ENCODE measurements at places on chromosomes 13 and 19.

DNA sequence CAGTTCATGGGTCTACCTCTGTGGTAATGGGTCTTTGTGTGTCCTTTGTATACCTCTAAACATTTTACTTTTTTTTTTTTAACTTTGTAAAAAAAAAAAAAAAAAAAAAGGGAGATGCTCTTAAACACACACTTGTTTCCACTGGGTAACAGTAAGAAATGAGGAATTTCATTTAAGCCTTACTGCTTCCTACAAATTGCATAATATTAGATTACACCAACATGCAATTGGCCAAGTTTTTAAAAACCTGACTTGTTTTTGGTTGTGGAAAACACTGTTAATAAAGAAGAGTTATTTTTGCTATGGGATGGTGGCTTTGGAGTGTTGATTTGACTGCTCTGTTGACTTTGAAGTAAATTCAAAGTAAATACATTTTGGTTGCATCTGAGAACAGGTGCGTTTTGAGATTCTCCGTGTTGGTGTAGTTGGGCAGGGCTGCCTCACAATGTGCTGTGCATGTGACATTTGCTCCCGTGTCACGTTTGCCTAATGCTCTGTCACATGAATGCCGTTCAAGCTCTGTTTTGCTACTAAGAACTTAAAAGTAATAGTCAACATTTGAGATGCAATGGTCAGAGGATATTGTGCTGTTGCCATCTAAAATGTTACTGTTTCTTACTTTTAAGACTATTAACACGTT, 202.4 kb downstream of the LMO7 start:
- H3K27ac ChIP-seq: no peak overlapping the region
- H3K36me3 ChIP-seq: peaks cover 56% of the 10 kb centered on the region
- no peaks in the 10 kb centered on the region for H3K4me1 ChIP-seq
- H3K27me3 ChIP-seq: no peaks in the 10 kb centered on the region

DNA sequence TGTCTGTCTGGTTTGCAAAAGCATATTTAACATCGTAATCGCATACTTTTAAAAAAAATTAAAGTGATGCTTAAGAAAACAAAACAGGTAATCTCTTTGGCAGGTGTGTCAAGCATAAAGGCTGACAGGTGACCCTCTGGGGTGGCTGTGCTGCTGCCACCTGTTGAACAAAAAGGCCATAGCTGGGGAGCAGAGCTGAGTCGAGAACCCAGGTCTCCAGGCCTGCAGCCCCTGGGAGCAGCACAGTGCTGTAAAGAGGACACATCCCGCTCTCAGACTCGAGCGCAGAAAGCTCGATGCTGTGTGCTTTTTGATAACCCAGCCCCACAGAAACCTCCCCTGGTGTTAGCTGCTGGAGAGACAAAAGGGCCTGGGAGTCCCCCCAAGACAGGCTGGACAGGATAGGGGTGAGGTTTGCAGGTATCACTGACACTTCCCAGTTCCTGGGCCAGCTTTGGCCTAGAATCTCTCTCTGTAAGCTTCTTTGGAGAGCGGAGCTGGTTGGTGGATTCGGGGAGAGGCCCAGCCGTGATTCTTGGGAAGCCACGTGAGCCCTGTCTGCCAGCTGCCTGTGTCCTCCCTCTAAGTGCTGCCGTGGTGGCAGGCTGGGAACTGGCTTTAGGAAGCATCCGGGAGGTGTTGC, 66.9 kb downstream of the C13orf42 start:
- peaks cover 4% of the 10 kb centered on the region for H3K4me1 ChIP-seq
- no peaks in the 10 kb centered on the region for H3K36me3 ChIP-seq
- no peak overlapping the region for H3K4me3 ChIP-seq
- H3K27me3 ChIP-seq: peaks cover 16% of the 10 kb centered on the region
- no peak overlapping the region for H3K27ac ChIP-seq
- DNase-seq: peak; percentile 74

DNA sequence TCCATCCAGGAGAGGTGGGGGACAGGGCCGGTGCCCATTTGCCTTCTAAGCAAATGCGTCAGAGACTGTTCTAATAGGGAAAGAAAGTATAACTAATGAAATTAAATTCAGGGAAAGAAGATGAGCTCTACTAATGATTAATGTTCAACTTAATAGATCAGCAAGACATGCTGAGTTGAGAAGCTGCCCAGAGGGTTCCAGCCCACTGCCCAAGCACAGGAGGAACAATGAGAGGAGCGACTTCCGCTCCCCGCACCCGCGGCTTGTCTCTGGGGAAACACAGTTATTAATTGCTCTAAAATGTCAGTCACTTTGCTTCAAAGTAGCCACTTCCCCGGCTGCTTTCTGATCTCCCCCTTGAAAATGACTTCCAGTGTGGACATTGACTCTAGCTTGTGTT, 331.3 kb downstream of the UQCRFS1 start:
- H3K4me1 ChIP-seq: peaks cover 28% of the 10 kb centered on the region
- H3K27ac ChIP-seq: no peak overlapping the region
- no peaks in the 10 kb centered on the region for H3K36me3 ChIP-seq
- no peak for DNase-seq

GRCh38 chr19:49946415-49946814, 14.6 kb downstream of the SIGLEC11 start:
- no peaks in the 10 kb centered on the region for H3K36me3 ChIP-seq
- no peak overlapping the region for H3K4me3 ChIP-seq
- H3K27me3 ChIP-seq: peaks cover 13% of the 10 kb centered on the region
- DNase-seq: no peak
- no peaks in the 10 kb centered on the region for H3K4me1 ChIP-seq

DNA sequence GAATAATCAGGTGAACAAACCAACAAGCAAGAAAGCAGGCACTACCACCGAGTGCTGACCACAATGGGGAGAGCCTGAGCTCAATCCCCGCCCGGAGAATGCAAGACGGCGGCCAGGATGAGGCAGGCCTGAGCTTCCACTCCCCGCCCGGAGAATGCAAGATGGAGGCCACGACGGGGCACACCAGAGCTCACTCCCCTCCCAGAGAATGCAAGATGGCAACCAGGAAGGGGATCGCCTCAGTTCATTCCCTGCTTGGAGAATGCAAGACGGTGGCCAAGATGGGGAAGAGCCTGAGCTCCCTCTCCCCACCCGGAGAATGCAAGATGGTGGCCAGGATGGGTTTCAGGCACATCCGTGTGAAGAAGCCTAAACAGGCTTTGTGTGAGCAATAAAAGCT, 24.7 kb upstream of the MIER2 start:
- H3K4me3 ChIP-seq: no peak overlapping the region
- H3K4me1 ChIP-seq: peaks cover 4% of the 10 kb centered on the region
- peaks cover 51% of the 10 kb centered on the region for H3K27me3 ChIP-seq
- no peak overlapping the region for H3K27ac ChIP-seq

GRCh38 chr13:114264886-114265611, 16.4 kb upstream of the UPF3A start:
- H3K4me1 ChIP-seq: peaks cover 28% of the 10 kb centered on the region
- no peak for DNase-seq
- no peaks in the 10 kb centered on the region for H3K27me3 ChIP-seq
- peak overlapping the region; percentile 87 for H3K27ac ChIP-seq

- DNase-seq: no peak
- H3K4me3 ChIP-seq: no peak overlapping the region
- H3K4me1 ChIP-seq: peaks cover 37% of the 10 kb centered on the region
- no peaks in the 10 kb centered on the region for H3K27me3 ChIP-seq
These were observed 54.0 kb downstream of the LRCH1 start for GRCh38 chr13:46606970-46607369.

- H3K27ac ChIP-seq: no peak overlapping the region
- no peaks in the 10 kb centered on the region for H3K4me1 ChIP-seq
- peaks cover 2% of the 10 kb centered on the region for H3K27me3 ChIP-seq
- no peaks in the 10 kb centered on the region for H3K36me3 ChIP-seq
- no peak for DNase-seq
These were observed 26.2 kb upstream of the SLITRK6 start for GRCh38 chr13:85825454-85825853.

DNA sequence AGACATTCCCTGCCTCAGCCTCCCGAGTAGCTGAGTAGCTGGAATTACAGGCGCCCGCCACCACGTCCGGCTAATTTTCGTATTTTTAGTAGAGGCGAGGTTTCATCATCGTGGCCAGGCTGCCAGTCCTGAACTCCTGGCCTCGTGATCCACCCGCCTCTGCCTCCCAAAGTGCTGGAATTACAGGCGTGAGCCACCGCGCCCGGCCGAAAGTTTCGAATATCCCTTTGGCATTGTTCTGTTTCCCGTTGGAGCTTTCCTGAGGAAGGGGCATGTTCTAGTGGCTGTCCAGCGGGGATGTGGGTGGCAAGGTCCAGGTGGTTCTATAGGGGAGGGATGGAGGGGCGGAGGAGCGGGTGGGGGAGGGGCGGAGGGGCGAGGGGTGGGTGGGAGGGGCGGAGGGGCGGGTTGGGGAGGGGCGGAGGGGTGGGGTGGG, 2.1 kb upstream of the BSG start:
- no peak for DNase-seq
- H3K27me3 ChIP-seq: no peaks in the 10 kb centered on the region
- no peak overlapping the region for H3K27ac ChIP-seq
- H3K36me3 ChIP-seq: no peaks in the 10 kb centered on the region
- peaks cover 32% of the 10 kb centered on the region for H3K4me1 ChIP-seq
- no peak overlapping the region for H3K4me3 ChIP-seq

DNA sequence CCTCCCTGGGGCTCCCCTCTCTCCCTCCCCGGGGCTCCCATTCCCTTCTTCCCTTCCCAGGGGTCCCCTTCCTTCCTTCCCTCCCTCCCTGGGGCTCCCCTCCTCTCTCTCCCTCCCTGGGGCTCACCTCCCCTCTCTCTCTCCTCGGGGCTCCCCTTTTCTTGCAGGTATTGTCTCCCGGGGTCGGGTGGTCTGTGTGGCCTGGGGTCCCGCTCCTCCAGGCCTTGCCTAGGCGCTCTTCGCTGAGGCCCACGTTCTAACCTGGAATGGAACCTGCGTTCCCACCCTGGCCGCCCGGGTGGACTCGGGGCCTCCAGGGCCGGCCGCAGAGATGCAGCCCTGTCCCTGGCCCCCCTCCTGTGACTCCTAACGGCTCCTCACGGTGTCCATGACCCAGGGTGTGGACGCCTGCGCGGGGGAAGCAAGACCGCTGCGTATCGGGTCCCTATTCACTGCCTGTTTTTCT, 940 bp upstream of the DCUN1D2 start:
- peak overlapping the region; percentile 83 for H3K4me3 ChIP-seq
- H3K27ac ChIP-seq: peak overlapping the region; percentile 80
- peaks cover 4% of the 10 kb centered on the region for H3K36me3 ChIP-seq
- peak; percentile 83 for DNase-seq
- no peaks in the 10 kb centered on the region for H3K27me3 ChIP-seq

GRCh38 chr13:112261924-112262323, 114.2 kb upstream of the SPACA7 start:
- no peak overlapping the region for H3K27ac ChIP-seq
- H3K36me3 ChIP-seq: no peaks in the 10 kb centered on the region
- no peaks in the 10 kb centered on the region for H3K4me1 ChIP-seq
- H3K4me3 ChIP-seq: no peak overlapping the region
- peak; percentile 49 for DNase-seq

DNA sequence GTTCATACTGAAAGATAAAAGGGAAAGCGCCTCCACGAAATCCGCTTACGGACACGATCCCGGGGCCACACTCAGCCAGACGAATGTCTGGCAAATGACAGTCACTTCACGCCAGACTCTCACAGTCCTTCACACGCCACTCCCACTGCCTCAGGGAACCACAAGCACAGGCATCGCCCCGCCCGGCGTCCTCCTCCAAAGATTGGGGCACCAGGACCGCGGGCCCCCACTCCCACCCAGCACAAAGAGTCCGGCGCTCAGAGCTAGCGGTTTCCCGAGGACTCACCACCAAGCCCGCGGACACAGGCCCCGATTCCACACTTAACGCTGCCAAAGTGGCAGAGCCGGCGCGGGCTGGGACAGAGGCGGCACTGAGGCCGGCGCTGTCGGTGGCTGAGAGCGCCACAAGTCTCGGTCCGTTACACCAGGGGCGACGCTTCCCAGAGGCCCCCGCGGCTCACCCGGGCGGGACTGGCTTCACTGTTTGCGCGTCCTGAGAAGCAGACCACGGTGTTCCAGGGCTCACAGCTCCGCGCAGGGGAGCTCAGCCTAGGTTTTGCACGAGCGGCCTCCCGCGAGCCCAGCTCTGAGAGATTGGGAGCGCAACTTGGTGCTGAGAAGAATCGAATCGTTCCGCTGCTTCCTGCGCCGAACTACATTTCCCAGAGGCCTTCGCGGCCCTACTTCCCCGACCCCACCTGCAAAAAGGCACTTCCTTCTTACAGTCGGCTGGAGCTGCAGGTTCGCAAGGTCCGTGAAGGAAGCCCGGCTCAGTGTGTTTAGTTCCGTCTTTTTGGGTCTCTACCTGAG, at the start of gene ZNF569:
Gene ZNF569, minus strand, starts transcription at position 647 of the 810 bp plus-strand sequence. CDS start 22,523 bp downstream, outside the sequence.
- H3K27ac ChIP-seq: peak within 1 kb of the TSS; percentile 97
- peaks cover 24% of the 10 kb centered on the region for H3K36me3 ChIP-seq
- H3K27me3 ChIP-seq: no peaks in the 10 kb centered on the region
- peak; percentile 92 for DNase-seq
- H3K4me3 ChIP-seq: peak within 1 kb of the TSS; percentile 94
- peaks cover 33% of the 10 kb centered on the region for H3K4me1 ChIP-seq

- H3K27me3 ChIP-seq: no peaks in the 10 kb centered on the region
- H3K4me3 ChIP-seq: peak overlapping the region; percentile 92
- H3K36me3 ChIP-seq: peaks cover 16% of the 10 kb centered on the region
- H3K4me1 ChIP-seq: peaks cover 23% of the 10 kb centered on the region
These were observed 3.5 kb downstream of the FOSB start for GRCh38 chr19:45471111-45471930.

DNA sequence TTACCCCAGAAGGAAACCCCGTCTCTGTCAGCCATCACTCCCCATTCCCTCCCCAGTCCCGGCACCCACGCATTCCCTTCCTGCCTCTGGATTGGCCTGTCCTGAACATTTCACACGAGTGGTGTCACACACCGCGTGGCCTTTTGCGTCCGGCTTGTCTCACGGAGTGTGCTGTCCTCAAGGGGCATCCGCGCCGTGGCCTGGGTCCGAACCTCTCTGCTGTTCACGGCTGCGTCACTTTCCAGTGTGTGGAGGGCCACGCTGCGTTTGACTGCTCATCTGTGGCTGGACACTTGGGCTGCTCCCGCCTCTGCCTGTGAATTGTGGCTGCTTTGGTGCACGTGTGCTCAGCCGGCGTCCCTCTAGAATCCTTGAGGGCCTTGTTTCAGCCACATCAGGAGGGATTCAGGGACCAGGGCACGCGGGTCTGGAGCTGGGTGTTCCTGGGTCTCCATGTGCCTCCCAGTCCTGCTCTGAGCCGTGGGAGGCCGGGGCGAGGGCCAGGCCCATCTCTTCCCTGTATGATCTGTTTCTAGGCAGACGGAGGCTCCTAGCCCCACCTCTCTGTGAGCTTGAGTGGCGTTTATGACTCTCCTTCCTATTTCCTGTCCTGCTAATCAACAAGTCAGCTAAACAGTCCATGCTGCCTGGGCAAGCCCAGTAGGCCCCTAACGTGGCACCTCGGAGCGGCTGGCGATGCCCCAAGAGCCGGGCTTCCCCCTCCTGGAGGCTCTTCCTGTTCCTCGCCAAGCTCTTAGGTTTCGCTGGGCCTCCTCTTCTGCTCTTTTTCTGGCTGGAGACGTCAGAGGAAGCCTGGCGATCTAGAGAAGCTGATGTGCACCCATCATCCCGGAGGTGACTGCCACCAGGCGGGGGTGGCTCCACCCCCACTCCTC, 8.1 kb downstream of the STK11 start:
- peaks cover 50% of the 10 kb centered on the region for H3K4me1 ChIP-seq
- H3K4me3 ChIP-seq: no peak overlapping the region
- DNase-seq: no peak
- H3K36me3 ChIP-seq: peaks cover 8% of the 10 kb centered on the region
- H3K27me3 ChIP-seq: no peaks in the 10 kb centered on the region
- H3K27ac ChIP-seq: peak overlapping the region; percentile 91

GRCh38 chr19:57872450-57872849, 16.4 kb downstream of the ZNF814 start:
- no peak overlapping the region for H3K27ac ChIP-seq
- H3K27me3 ChIP-seq: no peaks in the 10 kb centered on the region
- H3K4me1 ChIP-seq: no peaks in the 10 kb centered on the region
- H3K36me3 ChIP-seq: peaks cover 63% of the 10 kb centered on the region

- H3K27me3 ChIP-seq: no peaks in the 10 kb centered on the region
- no peak overlapping the region for H3K27ac ChIP-seq
- no peaks in the 10 kb centered on the region for H3K4me1 ChIP-seq
- no peaks in the 10 kb centered on the region for H3K36me3 ChIP-seq
These were observed 153.1 kb downstream of the PCDH17 start for GRCh38 chr13:57784633-57785032.
